Activated CD4-positive, alpha-beta memory T cell treated with anti-CD3 and anti-CD28 coated beads, Interleukin-2, amount 10 ng/mL, durations not matched to agents 7 days and 5 days (primary cell): ENCODE measurements at places on chromosomes 7 and 10. TPM values are rescaled to one million over a fixed set of nuclear protein-coding genes. Genes with fewer than 3 reads are reported as not detected.

CC2D2B gene
- 0.35 TPM for total RNA-seq

GRCh38 chr7:142838461-142839213 lies 16.2 kb upstream of the EPHB6 start:
- H3K36me3 ChIP-seq, result no peaks in the 10 kb centered on the region
- H3K27me3 ChIP-seq, result peaks cover 2% of the 10 kb centered on the region
- H3K27ac ChIP-seq, result no peak overlapping the region
- H3K4me3 ChIP-seq, result no peak overlapping the region

GRCh38 chr10:60096761-60097513 lies 190.6 kb upstream of the CCDC6 start:
- DNase-seq, result no peak
- no peaks in the 10 kb centered on the region for H3K36me3 ChIP-seq
- no peak overlapping the region for H3K4me3 ChIP-seq
- no peaks in the 10 kb centered on the region for H3K27me3 ChIP-seq

OPN4 gene
- total RNA-seq, result not detected

DNA sequence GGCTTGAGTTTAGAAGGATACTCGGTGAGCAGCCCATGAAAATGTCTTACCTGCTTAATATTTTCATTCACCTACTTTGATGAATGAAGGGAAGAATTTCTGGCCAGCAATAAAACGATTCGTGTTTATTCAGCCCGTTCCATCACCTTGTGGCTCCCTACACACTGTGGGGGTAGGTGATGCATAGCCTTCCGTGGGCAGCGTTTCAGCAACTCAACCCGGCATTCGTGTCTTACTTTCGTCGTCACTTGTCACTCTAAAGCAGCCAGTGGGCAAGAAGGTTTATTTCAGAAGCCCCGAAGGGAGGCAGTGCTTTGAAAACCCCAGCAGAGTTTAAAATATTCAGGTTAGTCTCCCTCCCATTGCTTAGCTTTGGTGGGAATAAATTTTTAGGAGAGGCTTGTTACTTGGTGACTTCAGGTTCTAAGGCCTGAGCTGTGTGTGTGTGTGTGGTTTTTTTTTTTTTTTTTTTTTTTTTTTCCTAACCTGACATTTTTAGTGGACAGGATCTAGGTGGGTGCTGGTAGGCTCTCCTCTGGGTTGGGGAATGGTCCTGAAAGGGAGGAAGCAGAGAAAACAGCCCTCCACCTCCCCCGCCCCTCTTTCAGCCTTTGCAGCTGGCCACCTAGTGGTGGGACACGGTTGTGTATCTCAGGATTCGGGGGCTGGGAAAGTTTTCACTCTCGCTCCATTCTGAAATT lies 1.8 kb downstream of the GRK5 start:
- H3K4me1 ChIP-seq, result peaks cover 63% of the 10 kb centered on the region
- DNase-seq, result peak; percentile 60
- no peaks in the 10 kb centered on the region for H3K27me3 ChIP-seq
- H3K36me3 ChIP-seq, result no peaks in the 10 kb centered on the region
- H3K27ac ChIP-seq, result peak overlapping the region; percentile 80
- peak overlapping the region; percentile 92 for H3K4me3 ChIP-seq

- H3K27ac ChIP-seq, result no peak overlapping the region
- no peak overlapping the region for H3K4me3 ChIP-seq
- peaks cover 16% of the 10 kb centered on the region for H3K27me3 ChIP-seq
Observed at GRCh38 chr10:73920089-73920488, 9.2 kb downstream of the PLAU start.

DNA sequence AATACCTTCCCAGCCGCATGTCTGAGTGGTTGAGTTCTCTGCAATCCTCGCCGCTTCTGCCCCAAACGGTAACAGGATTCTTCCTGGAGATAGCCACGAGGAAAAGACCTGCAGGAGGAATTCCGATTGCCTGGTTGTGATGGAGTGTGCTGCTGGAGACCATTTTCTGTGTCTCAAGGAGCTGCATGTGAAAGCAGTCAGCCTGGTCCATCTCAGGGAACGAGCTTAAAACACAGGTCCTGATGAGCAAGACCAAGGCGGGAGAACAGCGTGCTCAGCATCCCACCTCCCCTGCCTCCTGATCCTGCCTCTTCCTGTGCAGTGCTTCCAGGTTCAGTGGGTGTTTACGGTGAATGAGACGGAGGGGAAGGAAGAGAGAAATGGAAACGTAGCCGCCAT lies 26.5 kb downstream of the VIPR2 start:
- no peak overlapping the region for H3K4me3 ChIP-seq
- H3K27ac ChIP-seq, result no peak overlapping the region
- peaks cover 17% of the 10 kb centered on the region for H3K27me3 ChIP-seq
- no peaks in the 10 kb centered on the region for H3K36me3 ChIP-seq
- DNase-seq, result no peak

- no peaks in the 10 kb centered on the region for H3K4me1 ChIP-seq
- no peak overlapping the region for H3K27ac ChIP-seq
- H3K36me3 ChIP-seq, result no peaks in the 10 kb centered on the region
- no peaks in the 10 kb centered on the region for H3K27me3 ChIP-seq
- no peak for DNase-seq
- H3K4me3 ChIP-seq, result no peak overlapping the region
Observed at GRCh38 chr7:80619741-80620140, 18.7 kb upstream of the CD36 start.

DNA sequence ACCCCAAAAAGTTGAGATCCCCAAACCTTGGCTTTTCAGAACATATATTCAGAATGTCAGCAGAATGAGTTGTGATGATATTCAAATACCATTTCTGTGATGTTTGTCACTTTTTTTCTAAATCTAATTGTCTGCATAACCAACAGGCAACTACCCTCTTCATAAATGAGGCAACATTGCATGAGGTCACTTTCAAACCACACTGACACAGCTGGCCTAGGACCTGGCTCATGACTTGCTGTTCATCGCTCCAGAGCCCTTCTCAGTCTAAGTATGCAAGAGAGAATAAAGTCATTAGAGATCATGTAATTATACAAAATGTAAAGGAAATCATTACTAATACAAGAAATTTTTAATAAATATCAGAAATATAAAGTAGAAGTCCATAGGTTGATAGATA lies 681.9 kb downstream of the GRM8 start:
- no peaks in the 10 kb centered on the region for H3K36me3 ChIP-seq
- H3K4me3 ChIP-seq, result no peak overlapping the region
- no peak overlapping the region for H3K27ac ChIP-seq
- H3K27me3 ChIP-seq, result no peaks in the 10 kb centered on the region

GRCh38 chr10:123786306-123786705 lies 105.3 kb downstream of the CPXM2 start:
- no peaks in the 10 kb centered on the region for H3K36me3 ChIP-seq
- H3K4me3 ChIP-seq, result no peak overlapping the region
- H3K27me3 ChIP-seq, result peaks cover 3% of the 10 kb centered on the region
- no peak for DNase-seq
